Stimulated activated CD4-positive, alpha-beta T cell treated with anti-CD3 and anti-CD28 coated beads, Interleukin-1b, Interleukin-23, amount 100 ng/mL, for 1 hour (primary cell): ENCODE measurements at places on chromosomes 7 and 10.

GRCh38 chr10:117727421-117727820, 184.9 kb downstream of the EMX2 start:
- no peak for DNase-seq

DNA sequence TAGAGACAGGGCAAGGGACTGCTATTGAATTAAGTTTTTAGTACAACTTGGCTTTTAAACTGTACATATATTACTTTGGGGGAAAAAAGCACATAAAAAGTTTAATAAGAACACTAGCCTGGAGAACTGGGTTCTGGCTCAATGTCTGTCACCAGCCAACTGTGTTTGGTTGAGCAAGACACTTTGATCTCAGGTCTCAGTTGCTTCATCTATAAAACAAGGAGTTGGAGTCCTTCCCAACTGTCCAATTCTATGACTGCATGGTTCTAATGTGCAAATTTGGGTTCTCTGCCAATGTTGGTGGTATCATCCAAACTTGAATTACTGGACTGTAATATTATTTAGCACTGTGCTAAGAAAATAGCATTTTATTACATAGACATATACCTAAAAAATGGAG, 50.3 kb downstream of the ATXN7L1 start:
- no peak for DNase-seq

GRCh38 chr10:21602313-21602712, 68.3 kb downstream of the MLLT10 start:
- no peak for DNase-seq

DNA sequence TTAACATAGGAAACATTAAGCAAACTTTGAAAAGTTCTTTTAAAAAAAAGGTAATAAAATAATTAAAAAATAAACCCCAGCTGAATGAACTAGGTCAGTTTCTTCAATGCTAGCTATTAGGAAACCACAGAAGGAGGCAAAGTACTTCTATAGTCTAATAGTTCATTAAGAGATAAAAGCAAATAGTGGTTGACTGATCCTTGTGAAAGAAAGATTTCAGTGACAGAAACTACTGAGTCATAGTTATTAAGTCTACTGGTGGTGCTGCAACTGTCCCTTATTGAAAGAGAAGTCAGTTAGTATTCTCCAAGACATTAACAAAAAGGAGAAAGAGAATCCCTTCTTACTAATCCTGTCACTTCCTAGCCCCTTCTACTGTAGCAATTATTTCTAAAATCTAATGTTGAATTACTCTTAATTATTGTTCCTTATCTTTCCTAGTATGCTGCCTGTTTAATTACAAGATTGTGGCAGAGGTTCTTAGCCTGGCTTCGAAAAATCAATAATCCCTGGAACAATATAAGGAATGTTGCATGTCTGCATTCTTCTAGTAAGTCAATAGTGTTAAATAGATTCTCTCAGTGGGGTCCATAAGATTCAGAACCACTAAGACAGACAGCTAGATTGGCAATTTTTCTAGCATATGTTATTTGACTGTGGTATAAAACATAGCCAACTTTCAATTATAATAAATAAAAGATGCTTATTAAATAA, 18.2 kb downstream of the TCTN3 start:
- no peak for DNase-seq

DNA sequence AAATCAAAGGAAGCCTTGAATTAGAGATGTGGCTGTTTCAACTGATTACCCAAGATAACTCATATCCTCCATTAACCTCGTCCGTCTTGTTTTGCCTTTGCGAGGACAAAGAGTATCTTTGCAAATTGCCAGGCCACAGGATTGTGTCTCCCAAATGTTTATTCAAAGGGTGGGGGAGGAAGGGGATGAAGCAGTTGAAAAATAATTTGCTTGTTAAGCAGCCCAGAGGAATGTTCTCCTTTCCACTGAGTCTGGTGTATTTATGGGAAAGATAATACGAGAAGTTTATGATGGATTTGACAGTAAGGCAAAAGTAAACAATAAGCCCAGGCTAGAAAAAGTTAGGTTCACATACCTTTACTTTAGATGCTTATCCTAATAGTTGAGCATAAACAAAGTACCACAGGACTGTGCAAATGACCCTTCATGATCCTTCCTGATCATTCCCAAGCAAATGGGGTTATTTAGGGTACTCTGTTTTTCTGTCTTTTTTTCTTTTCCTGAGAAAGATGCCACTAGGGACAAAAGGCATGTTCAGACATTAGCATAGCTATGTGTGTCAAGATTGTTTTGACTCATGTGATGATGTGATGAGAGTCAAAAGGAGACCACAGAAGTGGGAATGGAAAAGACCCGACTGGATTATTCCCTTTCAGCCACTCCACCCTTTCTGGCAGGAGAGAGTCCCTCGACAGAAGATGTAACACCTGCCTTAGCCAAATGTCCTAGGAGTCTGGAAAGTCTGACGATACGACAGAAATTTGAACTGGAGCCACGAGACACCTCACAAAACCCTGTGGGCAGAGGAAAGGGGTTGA, 243.0 kb upstream of the GLI3 start:
- DNase-seq = no peak

GRCh38 chr10:2856598-2856997, 210.8 kb upstream of the PFKP start:
- no peak for DNase-seq

DNA sequence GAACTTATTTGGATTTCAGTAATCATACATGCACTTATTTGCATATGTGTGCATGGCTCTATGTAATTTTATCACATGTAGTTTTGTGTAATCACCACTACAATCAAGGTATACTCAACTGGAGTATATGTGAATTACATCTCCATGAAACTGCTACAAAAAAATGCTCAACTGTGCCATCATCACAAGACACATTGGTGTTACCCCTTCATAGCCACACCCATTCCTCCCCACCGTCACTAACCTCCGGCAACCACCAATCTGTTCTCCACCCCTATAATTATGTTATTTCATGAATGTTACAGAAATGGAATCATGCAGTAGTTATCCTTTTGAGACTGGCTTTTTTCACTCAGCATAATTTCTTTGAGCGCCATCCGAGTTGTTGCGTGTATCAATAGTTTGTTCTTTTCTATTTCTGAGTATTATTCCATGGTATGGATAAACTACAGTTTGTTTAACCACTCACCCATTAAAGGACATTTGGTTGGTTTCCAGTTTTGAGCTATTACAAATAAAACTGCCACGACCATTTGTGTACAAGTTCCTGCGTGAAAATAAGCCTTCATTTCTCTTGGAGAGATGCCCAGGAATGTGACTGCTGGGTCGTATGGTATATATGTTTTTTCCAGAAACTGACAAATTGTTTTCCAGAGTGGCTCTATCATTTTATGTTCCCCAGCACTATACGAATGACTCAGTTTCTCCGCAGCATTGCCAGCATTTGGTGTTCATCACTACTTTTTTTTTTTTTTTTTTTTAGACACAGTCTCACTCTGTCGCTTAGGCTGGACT, 11.3 kb upstream of the SMO start:
- DNase-seq = no peak
